ENCODE measurements at places on chromosomes 5 and 9. TPM values are rescaled to one million over a fixed set of nuclear protein-coding genes. Genes with fewer than 3 reads are reported as not detected.

Gene SLC25A2
- total RNA-seq = 0.99 TPM

Gene ARL14EPL
- total RNA-seq = not detected

Gene EQTN
- total RNA-seq = not detected

Gene SLC45A2
- total RNA-seq = not detected

Gene TPPP
- 0.55 TPM for total RNA-seq

- no peak overlapping the region for H3K4me3 ChIP-seq
- H3K27me3 ChIP-seq = no peaks in the 10 kb centered on the region
- H3K36me3 ChIP-seq = peaks cover 6% of the 10 kb centered on the region
- no peak overlapping the region for H3K27ac ChIP-seq
- H3K4me1 ChIP-seq = peaks cover 8% of the 10 kb centered on the region
- DNase-seq = no peak
Observed at GRCh38 chr9:128116104-128117083, 11.1 kb downstream of the PTGES2 start.

- no peaks in the 10 kb centered on the region for H3K4me1 ChIP-seq
- peaks cover 13% of the 10 kb centered on the region for H3K36me3 ChIP-seq
- H3K4me3 ChIP-seq = no peak overlapping the region
Observed at GRCh38 chr5:134577796-134578577, 52.5 kb downstream of the JADE2 start.

DNA sequence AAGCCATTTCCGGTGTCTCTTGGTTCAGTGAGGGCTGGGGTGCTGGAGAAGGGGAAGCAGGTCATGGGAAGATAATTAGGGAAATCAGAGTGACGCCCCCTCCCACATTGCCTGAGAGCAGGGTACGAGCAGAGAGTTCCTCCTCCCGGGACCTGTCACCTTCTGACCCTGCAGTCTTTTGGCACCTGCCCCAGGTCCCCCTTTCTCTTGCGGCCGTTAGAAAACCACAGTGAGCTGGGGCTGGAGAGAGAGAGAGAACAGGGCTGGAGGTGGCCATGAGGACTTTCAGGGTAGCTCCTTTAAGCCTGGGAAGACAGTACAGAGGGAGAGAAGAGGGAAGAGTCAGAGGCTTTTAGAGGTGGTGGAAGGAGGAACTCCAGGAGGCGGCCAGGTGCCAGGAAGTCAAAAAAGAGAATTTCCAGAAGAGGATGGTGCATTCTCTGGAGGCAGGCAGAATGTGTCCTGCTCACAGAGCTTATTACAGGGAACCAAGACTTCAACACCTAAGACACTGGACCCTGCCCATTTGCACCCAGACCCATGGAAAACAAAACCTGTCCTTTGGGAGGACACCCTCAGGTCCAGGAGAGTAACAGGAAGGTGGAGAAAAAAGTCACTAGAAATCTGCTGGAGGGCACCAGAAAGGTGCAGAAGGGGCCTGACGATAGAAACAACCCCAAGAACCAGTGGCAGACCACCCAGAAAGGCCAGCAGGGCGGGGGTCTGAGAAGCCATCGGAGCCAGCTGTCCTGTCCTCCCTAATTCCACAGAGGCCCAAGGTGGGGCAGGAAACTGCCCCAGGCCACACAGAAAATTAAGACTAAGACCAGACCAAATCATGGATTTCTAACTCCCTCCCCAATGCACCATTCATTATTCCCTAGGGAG lies 6.5 kb upstream of the ACSL6 start:
- H3K27me3 ChIP-seq = peaks cover 43% of the 10 kb centered on the region
- peak; percentile 27 for DNase-seq
- peaks cover 50% of the 10 kb centered on the region for H3K4me1 ChIP-seq

DNA sequence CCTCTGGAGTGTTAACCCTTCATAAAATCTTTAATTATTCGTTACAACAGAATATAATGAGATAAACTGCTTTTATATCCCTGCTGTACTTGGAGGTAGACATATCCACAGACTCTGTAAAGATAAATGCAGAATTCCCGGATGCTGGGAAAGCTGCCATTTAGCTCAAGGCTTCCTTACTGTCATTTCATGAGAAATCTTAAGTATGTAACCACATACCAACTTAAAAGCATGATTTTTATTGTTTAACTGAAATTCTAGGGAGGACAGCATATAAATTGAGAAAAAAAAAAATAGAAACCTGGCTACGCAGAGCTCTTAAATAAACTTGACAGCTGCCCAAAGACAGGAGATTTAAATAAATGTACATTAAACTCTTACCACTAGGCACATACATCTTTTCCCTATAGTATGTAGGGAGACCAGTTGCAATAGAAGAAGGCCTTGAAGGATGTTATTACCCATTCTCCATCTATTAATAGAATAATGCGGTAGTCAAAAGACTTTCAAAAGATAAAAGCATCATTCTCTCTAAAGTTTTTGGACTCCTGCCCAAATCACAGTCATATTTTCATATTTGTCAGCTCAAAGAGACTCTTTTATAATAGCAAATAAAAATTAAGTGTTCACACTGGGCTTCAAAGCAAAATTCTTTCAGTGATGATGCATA lies 373.8 kb downstream of the NDUFS4 start:
- no peaks in the 10 kb centered on the region for H3K4me1 ChIP-seq
- no peak overlapping the region for H3K4me3 ChIP-seq
- H3K27me3 ChIP-seq = no peaks in the 10 kb centered on the region
- no peak for DNase-seq
- peaks cover 1% of the 10 kb centered on the region for H3K36me3 ChIP-seq

DNA sequence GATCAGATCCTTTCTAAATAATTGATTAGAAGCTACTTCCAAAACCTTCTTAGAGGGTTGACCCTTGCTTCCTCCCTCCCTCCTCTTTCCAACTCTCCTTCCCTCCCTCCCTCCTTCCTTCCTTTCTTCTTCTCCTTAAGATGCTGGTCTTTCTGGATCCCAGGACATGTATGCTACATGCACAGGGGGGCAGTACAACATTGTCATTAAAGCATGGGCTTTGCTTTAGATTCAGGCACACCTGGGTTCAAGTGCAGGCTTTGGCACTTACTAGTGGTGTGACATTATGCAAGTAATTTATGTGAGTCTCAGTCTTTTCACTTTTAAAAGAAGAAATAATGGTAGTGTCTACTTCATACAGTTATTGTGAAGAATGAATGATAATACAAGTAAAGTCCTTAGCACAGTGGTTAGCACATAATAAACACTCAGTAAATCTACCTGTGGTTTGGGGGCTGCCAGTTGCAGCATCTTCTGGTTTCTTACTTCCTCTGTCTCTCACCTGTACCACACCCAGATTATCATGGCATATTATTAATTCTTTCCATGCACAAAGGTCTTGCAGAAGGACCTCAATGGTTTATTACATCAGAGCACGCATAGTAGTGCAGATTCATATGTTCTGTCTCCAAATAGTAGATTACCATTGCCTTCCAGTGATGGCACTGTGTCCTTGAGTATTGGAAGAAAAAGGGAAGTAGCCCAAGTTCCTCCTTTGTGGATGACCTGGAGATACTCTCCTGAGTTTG lies 154.1 kb downstream of the ARHGAP26 start:
- H3K27me3 ChIP-seq = no peaks in the 10 kb centered on the region
- H3K27ac ChIP-seq = no peak overlapping the region
- peaks cover 33% of the 10 kb centered on the region for H3K4me1 ChIP-seq
- no peak overlapping the region for H3K4me3 ChIP-seq
- peaks cover 5% of the 10 kb centered on the region for H3K36me3 ChIP-seq

DNA sequence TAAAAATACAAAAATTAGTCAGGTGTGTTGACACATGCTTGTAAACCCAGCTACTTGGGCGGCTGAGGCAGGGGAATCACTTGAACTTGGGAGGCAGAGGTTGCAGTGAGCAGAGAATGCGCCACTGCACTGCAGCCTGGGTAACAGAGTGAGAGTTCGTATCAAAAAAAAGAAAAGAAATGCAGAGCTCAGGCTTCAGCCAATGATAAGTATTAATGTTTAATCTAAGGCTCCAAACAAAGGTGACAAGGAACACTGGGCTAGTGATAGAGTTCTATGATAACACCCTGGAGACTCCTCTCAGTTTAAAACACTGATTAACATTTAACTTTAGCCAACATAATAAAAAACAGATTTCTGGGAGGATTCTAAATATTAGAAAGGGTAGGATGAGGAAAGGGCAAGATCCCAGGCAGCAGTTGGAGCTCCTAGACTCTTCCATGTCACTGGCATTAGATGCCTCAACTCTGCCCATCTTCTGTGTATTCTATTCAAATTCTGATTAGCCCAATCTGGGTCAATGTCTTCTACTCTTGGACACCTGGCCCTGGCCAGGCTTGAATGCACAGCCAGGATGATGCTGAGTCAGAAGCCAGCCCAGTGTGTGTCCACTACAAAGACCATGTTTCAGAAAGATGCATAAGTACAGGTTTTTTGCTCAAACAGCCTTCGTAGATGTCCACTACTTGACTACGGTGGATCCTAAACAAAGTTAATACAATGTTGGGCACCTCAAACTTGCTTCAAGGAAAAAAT lies 91.0 kb upstream of the FAM169A start:
- DNase-seq = no peak
- H3K4me1 ChIP-seq = peaks cover 1% of the 10 kb centered on the region
- H3K27ac ChIP-seq = no peak overlapping the region
- no peaks in the 10 kb centered on the region for H3K36me3 ChIP-seq

- no peak overlapping the region for H3K27ac ChIP-seq
- DNase-seq = no peak
- H3K4me1 ChIP-seq = peaks cover 24% of the 10 kb centered on the region
- H3K4me3 ChIP-seq = no peak overlapping the region
- H3K27me3 ChIP-seq = no peaks in the 10 kb centered on the region
- H3K36me3 ChIP-seq = no peaks in the 10 kb centered on the region
Observed at GRCh38 chr5:56123531-56124243, 109.4 kb downstream of the ANKRD55 start.

GRCh38 chr9:134170532-134171315 lies 6.4 kb upstream of the RNU6ATAC start:
- H3K4me1 ChIP-seq = peaks cover 3% of the 10 kb centered on the region
- no peak overlapping the region for H3K4me3 ChIP-seq
- DNase-seq = no peak
- no peaks in the 10 kb centered on the region for H3K36me3 ChIP-seq

DNA sequence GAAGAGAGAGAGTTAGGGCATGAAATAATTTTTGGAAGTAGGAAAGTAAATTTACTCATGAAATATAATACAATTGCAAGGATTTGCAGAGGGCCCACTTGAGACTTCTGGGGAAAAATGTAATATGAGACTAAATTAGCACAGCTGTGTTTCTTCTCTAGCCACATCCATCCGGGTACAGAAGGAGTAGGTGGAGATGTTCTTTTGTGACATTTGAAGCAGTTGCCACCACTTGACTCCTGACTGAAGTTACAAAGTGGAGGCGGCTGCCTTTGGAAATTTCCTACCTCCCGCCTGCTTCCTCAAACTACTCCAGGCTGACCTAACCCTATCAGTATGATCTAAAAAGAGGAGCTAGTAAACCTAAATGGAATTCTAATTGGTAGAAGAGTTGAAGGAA lies 58.1 kb upstream of the SHISAL2B start:
- no peaks in the 10 kb centered on the region for H3K36me3 ChIP-seq
- no peak for DNase-seq
- H3K4me1 ChIP-seq = peaks cover 4% of the 10 kb centered on the region
- no peak overlapping the region for H3K4me3 ChIP-seq
- peaks cover 21% of the 10 kb centered on the region for H3K27me3 ChIP-seq

- peaks cover 6% of the 10 kb centered on the region for H3K27me3 ChIP-seq
- no peak for DNase-seq
- H3K4me1 ChIP-seq = no peaks in the 10 kb centered on the region
- no peak overlapping the region for H3K27ac ChIP-seq
Observed at GRCh38 chr9:107587191-107587963, 97.8 kb upstream of the KLF4 start.

DNA sequence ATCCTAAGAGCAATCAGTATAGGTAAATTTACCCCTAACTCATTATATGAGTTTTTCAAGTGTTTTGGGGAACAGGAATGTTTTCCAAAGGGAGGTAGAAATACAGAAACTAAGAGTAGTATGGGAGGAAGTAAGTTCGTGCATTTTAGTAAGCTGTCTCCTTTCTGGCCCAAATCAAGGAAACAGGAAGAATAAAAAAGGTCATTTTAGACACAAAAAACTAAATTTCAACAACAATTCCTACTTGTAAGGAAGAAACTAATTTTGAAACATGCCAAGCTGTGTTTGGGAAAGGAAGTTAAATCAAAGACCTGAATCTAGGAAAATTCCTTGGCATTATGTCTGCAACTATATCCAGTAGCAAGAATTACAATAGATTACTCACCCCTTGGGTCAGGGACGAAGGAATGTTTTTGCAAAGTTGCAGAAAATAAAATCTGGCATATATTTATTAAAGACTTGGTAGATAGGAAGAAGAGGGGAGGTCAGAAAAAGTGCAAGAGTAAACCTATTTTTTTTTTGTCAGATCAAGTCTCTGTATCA lies 6.5 kb upstream of the RPS6 start:
- H3K27ac ChIP-seq = no peak overlapping the region
- H3K36me3 ChIP-seq = peaks cover 1% of the 10 kb centered on the region
- DNase-seq = no peak

DNA sequence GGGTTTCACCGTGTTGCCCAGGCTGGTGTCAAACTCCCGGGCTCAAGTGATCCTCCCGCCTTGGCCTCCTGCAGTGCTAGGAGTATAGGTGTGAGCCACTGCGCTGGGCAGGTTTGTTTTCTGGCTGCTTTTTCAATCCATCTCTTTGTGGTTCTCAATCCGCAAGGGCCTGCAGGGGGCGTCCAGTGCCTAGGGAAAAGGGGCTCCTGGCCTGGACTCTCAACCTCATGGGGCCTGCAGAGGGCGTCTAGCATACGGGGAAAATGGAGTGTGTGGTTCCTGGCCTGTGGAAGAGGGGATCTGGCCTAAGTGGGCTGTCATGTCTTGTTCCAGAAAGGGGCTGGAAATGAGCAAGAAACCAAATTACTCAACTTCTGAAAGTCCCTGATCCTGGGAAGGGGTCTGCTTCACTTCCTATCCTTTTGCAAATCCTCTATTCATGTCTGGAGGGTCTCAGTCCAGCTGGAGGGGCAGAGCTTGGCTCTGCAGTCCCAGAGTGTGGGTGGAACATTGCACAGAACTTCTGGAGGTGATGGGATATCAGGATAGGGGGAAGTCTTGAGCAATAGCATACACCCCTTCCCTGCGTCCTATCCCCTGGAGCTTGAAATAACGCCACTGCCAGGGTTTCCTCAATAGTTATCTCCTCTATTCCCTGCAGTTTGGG lies 12.7 kb upstream of the CCL27 start:
- DNase-seq = peak; percentile 62
- H3K36me3 ChIP-seq = peaks cover 2% of the 10 kb centered on the region
- H3K27ac ChIP-seq = no peak overlapping the region
- no peak overlapping the region for H3K4me3 ChIP-seq
- H3K27me3 ChIP-seq = peaks cover 2% of the 10 kb centered on the region
- peaks cover 4% of the 10 kb centered on the region for H3K4me1 ChIP-seq

DNA sequence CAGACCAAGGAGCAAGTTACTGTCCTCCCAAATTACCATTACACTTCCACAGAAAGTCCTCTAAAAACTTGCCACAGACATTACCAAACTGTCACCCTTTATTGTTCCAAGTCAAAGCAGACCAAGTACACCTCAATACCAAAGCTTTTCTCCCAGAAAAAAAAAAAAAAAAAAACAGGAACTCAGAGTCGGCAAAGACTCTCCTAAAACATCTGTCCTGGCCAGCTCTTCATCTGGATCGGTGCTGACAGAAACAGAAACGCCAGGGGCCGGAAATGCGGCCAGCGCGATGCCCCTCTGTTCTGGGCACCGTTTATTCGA lies 718 bp downstream of the DEPDC1B start:
- peaks cover 11% of the 10 kb centered on the region for H3K36me3 ChIP-seq
- H3K27me3 ChIP-seq = peaks cover 13% of the 10 kb centered on the region
- peak overlapping the region; percentile 93 for H3K4me3 ChIP-seq
- peak overlapping the region; percentile 89 for H3K27ac ChIP-seq
